NCI-H2081 (cell line): ENCODE measurements at places on chromosomes 5 and 9.
A peak's percentile ranks its signal among the peaks of the same experiment; 100 is the strongest.

DNA sequence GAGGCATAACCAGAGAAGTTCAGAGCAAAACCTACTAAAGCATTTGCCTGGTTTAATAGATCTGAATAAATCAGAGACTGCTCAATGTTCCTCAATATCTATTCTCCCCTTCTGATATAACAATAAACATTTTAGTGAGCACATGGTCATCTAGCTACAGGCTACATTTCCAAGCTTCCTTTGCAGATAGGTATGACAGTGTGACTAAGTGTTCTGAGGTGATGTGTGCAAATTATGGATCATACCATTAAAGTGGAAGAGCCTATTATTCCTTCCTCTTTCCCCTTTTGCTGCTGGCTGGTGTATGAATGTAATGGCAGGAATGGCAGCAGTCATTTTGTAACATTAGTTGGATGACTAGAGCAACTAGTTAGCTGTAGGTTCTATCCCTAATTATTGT lies 285.8 kb upstream of the RASA1 start:
- DNase-seq, result no peak

DNA sequence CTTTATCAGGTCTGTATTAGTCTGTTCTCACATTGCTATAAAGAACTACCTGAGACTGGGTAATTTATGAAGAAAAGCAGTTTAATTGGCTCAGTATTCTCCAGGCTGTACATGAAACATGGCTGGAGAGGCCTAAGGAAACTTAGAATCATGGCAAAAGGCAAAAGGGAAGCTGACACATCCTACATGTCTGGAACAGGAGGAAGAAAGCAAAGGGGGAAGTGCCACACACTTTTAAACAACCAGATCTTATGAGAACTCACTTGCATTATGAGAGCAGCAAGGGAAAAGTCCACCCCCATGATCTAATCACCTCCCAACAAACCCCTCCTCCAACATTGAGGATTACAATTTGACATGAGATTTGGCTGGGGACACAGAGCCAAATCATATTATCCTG lies 132.1 kb downstream of the PCSK1 start:
- DNase-seq, result no peak

DNA sequence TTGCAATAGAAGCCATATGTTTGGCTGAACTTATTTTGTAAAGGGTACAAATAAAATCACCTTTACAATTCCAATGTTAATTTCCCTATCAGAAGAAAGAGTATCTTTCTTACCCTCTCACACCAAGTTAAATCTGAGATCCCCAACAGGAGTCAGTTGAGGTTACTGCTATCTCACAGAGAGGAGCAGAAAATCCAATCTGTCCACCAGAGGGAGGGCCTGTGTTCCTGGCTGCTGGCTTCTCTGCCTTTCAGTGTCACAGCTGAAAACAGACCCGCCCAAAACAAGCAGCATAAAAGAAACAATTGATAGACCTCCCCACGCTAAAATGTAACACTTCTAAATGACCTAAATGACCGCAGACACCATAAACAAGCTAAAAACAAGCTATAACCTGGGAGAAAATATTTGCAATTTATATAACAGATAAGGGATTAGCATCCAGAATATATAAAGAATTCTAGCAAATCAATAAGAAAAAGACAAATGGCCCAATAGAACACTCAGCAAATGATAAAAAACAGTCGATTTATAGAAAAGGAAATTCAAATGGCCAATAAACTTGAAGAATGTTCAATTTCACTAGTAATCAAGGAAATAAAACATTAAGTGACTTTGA lies 24.5 kb upstream of the MVB12B start:
- DNase-seq, result peak; percentile 57

- DNase-seq, result no peak
These were observed 8.9 kb downstream of the ZFAND5 start for GRCh38 chr9:72356041-72356582.

DNA sequence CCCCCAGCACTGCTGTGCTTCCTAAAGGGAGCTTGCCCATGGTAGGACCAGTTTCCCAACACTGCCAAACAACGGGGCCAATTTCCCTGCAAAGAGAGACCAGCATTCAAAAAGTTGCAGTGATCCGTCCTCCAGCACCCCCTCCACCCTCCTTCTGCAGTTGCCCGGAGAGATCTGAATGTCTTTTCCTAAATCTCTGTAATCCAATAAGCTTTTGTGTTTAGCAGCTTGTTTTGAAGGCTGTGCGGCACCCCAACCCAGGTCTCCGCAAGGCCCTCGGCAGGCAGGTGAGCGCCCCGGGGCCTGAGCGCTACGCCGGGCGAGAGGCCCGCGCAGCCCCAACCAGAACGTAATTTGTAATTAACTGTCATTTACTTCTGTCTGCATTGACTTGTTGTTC lies 366.9 kb upstream of the IRX2 start:
- no peak for DNase-seq

GRCh38 chr5:176415240-176415951 lies 943 bp downstream of the CLTB start:
- DNase-seq, result peak; percentile 20

DNA sequence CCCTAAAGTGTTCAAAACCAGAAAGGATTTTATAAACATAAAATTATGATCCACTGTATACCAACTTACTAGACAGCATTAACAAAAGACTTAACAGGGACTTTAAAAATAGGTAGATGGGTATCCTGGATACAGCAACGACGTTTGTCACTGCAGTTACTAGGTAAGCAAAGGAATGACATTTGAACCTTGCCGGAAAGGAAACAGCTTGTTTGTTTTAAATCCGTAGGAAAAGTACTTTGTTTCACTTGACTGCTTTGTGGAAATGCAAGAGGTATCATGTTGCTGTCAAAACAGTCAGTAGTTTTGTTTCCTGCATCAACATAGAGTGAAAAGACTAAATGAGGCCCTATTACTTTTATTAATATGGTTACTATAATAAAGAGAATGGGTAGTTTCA lies 122.9 kb downstream of the CDC42SE2 start:
- DNase-seq, result peak; percentile 50

DNA sequence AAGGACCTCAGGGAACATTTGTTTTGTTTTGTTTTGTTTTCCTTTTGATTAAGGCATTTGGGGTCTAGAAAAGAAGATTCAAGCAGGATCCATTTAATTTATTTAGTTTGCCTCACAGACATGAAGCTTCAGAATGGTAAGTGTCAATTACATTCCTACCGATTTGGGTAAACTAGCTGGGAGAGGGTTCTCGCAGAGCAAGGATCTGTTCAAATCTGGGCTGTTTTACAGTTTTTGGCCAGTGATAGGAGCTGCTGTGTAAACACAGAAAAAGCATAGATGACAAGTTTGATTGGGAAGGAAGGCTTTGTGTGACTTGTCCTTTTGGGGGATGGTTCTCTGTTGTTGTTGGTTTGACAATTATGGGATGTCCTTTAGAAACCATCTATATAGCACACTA lies 470.3 kb upstream of the WWC1 start:
- DNase-seq, result no peak

- DNase-seq, result no peak
These were observed 168.5 kb downstream of the ARRDC3 start for GRCh38 chr5:91214571-91214970.

DNA sequence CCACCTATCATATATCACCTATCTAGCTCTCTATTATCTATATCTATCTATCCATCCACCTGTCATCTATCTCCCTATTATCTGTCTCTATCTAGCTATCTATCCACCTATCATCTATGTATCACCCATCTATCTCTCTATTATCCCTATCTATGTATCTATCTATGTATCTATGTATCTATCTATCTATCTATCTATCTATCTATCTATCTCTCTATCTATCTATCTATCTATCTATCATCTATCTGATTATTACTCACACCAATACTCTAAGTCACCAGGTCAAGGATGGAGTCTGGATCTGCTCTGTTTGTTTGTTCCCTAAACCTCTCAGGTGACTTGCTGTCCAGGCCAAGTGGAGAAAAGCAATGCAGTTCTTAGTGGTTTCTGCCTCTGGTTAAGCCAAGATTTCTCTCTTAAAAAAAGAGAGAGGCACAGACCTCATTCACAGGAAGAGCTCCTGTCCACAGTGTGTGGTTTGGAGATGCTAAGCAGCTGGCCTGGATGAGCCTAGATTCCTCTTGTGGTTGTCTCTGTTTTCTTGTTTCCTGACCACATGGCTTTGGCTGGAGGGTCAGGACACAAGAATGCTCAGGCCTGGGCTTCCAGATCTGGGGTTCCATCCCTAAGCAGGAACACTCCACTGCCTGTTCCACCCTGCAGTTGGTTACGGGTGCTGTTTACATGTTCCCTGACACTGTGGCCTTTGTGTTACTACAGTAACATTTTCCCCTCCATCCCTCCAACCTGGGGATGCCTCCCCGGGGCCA lies 133.4 kb downstream of the PHF2 start:
- no peak for DNase-seq

GRCh38 chr9:17191082-17191481 lies 56.2 kb downstream of the CNTLN start:
- DNase-seq, result no peak

GRCh38 chr9:21470126-21470525 lies 12.0 kb downstream of the IFNE start:
- DNase-seq, result no peak

DNA sequence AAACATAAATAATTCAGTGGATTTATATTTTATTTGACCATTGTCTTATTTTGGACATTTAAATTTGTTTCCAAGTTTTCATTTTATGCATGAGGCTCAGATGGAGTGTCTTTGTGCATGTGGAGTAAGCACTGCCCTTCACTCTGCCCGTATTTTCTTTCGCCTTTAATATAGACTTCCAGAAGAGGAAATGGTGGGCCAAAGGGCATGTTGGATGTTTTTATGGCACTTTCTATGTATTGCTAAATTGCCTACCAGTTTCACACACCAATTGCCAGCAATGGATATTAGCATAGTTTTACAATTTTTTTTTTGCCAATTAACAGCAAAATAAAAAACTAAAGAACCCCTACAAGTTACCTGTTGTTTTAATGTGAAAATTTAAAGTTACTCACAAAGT lies 38.4 kb downstream of the ZSWIM6 start:
- DNase-seq, result no peak

DNA sequence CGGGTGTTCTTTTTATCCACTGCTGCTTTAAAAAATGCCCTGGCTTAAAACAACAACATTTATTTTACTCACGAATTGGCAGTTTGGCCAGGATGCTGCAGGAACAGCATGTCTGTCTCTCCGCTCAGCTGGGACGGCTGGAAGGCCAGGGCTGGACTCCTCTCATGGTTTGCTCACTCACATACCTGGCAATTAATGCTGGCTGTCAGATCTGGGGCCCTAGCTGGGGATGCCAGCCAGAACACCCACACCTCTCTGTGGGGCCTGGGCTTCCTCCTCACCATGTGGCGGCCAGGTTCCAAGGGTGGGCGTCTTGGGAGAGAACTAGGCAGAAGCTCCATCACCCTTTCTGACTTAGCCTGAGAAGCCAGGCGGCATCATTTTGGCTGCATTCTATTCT lies 189.1 kb upstream of the IL12B start:
- no peak for DNase-seq

GRCh38 chr5:44708602-44709001 lies 100.1 kb upstream of the MRPS30 start:
- no peak for DNase-seq

DNA sequence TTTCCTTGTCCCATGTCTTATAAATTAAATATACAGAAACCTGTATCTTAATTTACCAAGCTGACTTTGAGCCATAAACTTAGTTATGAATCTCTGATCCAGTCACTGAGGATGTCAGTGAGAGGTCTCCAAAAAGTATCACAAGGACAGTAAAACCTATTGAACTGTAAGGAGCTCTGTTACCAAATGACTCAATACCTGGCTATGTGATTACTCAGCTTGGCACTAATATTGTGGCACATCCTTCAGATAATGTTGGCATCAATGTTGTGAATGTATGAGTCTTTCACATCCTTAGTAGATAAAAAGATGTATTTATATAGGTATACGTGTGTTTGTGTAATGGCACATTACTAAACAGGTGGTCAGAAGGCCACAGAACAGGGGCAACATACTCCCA lies 18.0 kb upstream of the CAPSL start:
- no peak for DNase-seq

DNA sequence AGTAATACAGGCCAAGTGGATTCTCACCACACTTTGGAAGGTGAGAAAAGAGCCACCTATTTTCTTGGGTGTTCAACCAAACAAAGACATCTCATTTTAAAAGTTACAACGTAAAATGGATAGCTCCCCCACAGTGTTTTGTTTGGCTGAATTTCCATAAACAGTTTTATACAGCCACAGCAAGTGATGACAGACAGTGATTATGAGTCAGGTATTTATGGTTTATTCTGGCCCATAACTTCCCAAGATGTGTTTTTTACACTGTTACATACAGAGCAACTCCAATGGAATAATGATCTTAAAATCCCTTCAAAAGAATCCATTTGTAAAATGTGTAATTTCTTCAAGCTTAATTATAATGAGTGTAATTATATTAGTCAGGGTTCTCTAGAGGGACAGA lies 421.3 kb downstream of the TLE1 start:
- DNase-seq, result no peak

GRCh38 chr5:23996525-23996924 lies 489.1 kb downstream of the PRDM9 start:
- DNase-seq, result no peak
